ENCODE measurements at places on chromosomes 16 and 17.
A peak's percentile ranks its signal among the peaks of the same experiment; 100 is the strongest.

GRCh38 chr16:86982347-86982596 lies 334.9 kb downstream of the C16orf95 start:
- DNase-seq: no peak

DNA sequence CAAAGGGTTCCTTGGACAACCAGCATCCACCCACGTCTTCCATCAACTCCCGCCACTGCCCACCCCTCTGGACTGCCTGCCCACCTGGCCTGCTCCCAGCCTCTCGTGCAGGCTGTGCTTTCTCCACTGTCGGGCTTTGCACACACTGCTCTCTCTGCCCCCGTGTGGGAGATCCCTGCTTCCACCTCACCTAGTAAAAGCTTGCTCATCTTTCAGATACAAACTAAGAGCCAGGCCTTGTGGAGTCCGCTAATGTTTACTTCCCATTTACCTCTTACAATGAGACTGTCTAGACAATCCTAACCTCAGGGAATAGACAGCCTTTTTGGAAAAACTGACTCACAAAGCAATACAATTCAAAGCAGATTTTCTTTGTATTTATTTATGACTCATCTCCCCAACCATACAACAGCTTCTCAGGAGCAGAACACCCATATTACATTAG lies 67.6 kb downstream of the USP31 start:
- DNase-seq: no peak

- DNase-seq: no peak
These were observed 44.2 kb downstream of the PSMD12 start for GRCh38 chr17:67322042-67322787.

DNA sequence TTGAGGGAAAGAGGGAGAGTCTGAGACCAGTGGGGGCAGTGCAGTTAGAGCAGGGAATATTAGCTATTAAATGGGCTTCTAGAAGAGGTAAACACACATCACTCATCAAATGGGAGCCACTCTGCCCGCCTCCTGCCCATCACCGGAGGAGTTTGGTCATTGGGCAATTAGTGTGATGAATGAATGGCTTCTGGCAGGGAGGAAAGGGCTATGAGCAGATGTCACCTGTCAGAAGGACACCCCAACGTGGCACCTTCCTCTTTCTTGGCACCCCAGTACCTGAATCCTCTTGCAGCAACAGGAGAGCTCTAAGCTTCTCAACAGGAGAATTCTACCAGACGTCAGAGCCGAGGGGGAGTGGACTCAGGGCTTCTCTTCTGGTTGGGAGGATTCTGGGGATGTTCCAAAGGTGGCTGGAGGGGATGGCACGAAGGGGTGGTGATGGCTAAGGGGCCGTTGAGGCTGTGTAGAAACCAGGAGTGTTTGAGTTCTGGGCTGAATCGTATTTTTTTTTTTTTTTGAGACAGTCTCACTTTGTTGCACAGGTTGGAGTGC lies 11.0 kb downstream of the C1QTNF1 start:
- no peak for DNase-seq

DNA sequence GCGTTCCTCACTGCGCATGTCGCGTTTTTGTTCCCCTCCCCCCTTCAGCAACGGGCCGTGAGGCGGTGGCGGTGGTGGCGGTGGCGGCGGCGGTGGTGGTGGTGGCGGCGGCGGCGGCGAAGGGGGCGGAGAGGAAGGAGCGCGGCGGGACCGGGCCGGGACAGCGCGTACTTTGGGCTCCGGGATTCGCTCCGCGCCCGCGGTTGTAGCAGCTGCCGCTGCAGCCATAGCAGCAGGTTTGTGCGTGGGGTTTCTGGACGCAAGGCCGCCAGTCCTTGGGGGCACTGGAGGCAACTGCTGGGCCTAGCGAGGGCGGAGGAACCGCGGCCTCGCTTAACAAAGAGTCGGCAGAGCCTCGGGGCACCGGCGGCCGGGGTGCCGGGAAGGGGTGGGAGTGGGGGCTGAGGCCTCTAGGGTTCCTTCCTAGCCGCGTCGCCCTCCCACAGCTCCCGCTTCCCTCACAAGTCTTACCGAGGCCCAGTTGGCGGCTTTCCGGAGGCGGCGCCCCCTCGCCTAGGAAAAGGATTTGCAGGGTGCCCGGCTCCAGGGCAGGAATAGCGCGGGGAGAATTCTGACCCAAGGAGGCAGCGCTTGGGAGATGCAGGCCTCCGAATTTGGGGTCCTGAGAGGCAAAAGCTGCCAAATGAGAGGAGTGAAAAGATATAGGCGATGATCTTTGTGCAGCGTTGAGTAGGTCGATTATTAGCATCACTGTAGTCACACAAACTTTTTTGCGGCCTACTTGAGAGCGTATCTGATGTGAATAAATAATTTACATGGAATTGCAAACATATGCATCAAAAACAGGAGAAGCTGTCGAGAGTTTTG lies at the start of gene DDX42:
TSS of gene DDX42 (plus strand) at position 30 of the 828 bp plus-strand sequence. CDS start 12,880 bp downstream, outside the sequence.
- DNase-seq: no peak

DNA sequence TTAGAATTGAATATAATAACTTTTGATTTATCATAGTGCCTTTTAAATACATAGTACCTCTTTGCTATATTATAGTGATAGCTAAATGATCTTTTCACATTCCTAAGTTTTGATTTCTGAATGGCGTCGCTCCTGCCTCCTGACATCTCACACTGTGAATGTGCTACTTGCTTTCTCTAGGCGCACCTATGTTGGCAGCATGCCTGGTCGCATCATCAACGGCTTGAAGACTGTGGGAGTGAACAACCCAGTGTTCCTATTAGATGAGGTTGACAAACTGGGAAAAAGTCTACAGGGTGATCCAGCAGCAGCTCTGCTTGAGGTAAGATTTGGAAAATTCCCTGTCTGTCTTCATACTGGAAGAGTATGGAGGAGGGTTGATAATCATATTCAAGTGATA lies 29.8 kb upstream of the ABCC11 start:
- no peak for DNase-seq

DNA sequence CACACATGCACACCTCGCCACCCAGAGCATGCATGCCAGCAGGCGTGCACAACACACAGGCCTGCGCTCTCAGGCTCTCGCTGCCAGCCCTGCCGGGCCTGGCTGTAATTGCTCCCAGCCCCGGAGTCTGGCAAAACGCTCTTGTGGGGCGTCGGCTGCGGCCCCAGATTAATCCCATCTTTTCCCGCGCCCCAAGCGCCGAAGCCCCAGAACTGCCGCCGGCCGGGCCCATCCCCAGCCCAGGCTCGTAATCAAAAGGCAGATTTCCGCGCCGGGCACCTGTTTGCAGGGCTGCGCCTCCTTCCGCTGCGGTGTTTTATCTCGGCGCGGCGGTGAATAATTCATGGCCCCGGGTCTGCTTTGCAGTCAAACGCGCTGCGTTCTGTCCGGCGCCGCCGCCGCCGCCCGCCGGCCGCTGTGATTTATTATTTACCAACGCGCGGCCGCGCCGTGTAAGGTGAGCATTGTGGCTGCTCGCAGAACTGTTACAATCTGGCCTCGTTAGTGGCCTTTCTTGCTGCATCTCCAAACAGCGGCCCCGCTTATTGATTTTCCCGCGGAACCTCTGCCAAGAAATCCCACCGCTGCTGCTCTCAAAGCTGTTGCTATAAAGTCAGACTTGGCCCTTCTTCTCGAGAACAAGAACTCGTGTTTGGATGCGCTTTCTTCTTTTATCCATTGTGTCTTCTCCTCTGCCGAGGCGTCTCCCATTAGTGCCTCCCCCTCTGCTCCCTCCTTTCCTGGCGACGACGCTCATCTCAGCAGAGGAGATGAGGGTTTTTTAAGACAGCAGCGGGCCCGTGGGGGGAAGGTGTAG lies 126.1 kb downstream of the IRX5 start:
- no peak for DNase-seq

DNA sequence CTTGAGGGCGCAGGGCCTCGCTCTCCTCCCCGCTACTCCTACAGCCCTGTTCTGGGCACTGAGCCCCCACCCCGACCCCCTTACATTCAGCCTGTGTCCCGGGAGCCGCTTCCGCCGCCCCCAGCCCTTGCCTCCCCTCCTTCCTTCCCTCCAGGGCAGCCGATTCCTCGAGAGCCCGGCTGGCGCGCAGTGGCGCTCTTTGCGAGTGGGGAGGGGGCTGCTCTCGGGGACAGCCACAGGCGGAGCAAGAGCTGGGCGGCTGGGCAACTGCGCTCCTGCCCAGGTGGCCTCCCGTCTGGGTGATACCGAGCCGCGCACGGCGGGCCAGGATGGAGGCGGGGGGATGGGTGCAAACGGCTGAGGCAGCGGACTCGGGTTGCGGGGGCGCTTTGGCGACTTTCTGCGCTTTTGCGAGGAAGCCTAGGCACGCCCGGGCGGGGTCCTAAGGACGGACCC lies 1.2 kb downstream of the MMP15 start:
- no peak for DNase-seq

DNA sequence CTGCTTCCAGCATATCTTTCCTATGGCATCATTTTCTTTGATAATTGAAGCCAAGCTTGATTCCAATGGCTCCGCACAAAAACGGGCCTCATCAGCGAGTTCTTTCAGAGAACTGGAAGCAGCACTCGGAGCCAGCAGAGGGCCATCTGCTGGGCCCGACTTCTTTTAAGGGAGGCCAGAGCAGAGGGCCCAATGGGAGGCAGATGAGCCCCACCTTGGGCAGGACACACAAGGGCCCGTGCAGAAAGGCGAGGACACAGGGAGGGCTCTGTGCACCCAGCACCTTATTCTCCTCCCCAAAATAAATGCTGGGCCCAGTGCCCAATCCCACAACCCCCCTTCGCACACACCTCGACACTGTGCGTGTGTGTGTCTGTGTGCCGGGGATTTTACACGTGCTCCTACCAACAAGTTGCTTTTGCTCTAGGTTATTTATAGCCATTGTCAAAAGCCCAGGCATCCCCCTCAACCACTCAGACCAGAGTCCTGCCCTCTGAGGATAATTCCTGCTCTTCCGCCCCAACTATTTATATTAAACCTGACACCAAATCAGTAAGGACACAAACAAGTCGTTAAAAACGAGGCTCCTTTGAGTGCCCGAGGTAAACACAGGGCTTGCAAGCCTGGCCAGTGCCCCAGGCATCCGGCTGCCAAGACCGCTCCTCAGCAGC lies 6.8 kb downstream of the AXIN2 start:
- peak; percentile 70 for DNase-seq

DNA sequence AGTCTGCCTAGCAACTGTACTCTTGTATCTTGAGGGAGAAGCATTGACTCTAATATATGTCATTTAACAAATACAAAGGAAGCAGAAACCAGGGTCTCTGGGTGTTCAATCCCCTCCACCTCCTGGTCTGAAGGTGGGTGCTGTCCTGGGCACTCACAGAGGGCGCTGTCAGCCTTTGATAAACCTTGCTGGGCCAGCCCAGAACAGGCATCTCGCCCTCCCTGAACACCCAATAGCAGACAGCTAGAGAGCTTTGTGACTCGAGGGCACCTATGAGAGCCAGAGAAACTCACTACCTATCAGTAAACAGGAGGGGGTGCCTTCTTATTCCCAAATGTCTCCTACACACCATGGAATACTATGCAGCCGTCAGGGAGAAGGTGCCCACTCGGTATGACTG lies 6.4 kb upstream of the PIPOX start:
- no peak for DNase-seq

- no peak for DNase-seq
These were observed 137.5 kb downstream of the ZFHX3 start for GRCh38 chr16:72910381-72910780.

DNA sequence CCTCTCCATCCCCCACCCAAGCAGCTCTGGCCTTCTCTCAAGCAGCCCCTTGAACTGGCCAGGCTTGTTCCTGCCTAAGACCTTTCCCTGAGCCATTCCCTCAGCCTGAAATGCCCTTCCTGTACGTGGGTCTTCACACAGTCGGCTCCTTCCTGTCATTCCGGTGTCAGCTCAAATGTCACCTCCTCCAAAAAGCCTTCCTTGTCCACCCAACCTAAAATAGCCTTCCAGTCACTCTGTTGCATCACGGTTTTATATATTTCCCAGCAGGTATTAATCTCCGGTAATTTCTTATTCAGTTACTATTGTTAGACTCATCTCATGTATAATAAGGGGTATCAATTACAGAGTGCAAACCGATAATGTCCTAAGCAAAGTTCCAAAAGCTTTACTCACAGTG lies 51.8 kb downstream of the C17orf67 start:
- DNase-seq: no peak

GRCh38 chr16:87560428-87561199 lies 41.7 kb upstream of the JPH3 start:
- DNase-seq: no peak

- DNase-seq: no peak
These were observed 64.2 kb downstream of the PITPNC1 start for GRCh38 chr17:67441052-67441895.

DNA sequence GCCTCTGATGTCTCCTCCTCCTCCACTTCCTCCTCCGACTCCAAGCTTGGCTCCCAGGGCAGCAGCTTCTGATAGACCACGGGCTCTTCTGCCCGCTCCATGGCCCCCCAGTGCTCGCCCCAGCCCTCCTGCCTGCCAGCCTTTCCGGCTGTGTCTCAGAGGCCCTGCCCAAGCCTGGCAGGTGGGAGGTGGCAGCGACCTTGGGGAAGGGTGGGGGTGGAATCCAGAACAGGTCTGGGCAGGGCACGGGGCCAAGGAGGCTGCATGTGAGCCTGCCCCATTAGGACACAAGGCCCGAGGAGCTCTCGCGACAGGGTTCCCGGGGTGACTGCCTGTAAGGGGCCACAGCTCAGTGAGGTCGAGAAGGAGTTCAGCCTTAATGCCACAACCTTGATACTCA lies at the start of gene GGT6:
TSS of gene GGT6 (minus strand) at position 157 of the 400 bp plus-strand sequence. CDS start at position 101, 56 bp downstream.
- no peak for DNase-seq

GRCh38 chr16:12205378-12206097 lies 229.0 kb downstream of the SNX29 start:
- DNase-seq: no peak

DNA sequence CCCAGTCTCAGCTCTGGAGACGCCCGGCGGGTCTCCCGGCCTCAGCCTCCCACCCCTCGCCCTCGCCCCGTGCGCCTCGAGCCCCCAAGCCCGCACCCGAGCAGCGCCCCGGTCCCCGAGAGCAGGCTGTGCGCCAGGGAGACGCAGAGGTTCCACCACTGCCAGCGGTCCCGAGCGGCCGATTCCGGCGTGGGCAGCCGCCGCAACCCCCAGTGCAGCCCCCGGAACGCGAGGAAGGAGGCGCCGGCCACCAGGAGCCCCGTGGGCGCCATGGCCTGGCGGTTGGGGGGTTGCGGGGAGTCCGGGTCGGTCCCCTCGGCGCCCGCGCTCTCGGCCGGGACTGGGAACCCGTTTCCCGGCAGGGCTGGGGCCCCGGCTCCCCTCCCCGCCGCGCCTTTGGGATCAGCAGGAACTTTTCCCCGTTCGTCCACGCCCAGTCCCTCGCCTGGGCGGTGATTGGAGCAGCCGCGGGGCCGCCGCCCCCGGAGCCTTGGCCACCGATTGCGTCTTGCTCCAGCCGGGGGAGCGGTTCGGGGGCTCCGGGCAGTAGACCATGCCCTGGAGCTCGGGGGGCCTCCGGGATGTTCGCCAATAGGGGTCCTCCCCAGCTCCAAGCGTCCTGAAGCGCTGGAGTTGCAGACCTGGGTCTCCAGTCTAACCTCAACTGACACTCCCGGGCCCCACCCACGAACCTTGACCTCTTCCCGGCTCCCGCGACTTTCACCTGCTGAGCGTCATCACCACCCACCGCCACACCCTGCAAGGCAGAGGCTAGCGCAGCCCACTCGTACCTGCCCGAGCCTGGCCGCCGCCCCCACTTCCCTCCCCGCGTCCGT lies at the start of gene TLCD2:
TSS of gene TLCD2 (minus strand) at position 407 of the 836 bp plus-strand sequence. CDS start at position 272, 135 bp downstream.
- no peak for DNase-seq
